ENCODE measurements at places on chromosomes 2 and 18. TPM values are rescaled to one million over a fixed set of nuclear protein-coding genes. Genes with fewer than 3 reads are reported as not detected.
A peak's percentile ranks its signal among the peaks of the same experiment; 100 is the strongest.

DNA sequence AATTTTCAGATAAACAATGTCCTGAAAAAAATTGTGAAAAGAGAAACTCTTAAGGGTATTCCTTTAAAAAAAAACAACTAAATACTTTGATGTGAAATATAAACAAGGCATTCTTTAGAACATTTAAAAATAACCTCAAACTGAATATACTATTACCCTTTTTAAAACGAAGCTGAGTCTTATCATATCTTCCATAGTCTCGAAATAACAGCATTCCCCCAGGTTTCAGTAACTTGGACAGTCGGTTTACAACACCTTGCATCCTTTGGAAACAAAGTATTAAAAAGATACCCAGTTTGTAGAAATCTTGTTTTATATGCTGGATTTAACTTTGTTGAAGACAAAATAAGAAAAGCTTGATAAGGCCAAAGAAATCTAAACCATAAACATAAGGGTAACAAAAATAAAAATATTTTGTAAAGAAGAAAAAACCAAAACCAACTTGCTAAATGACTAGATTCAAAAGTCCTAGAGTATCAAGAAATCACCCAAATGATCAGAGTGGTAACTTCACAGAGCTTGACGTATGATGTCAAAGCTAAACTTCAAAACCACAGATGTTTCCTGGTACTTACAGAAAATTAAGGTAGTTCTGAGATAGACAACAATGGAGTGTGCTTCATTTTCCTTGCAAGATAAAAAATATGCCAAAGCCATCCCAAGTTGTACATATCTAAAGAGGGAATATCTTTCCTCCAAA, 107.8 kb downstream of the METTL8 start:
- peaks cover 11% of the 10 kb centered on the region for H3K4me1 ChIP-seq
- no peaks in the 10 kb centered on the region for H3K36me3 ChIP-seq
- peak overlapping the region; percentile 28 for H3K4me3 ChIP-seq
- H3K27ac ChIP-seq, result peak overlapping the region; percentile 76

DNA sequence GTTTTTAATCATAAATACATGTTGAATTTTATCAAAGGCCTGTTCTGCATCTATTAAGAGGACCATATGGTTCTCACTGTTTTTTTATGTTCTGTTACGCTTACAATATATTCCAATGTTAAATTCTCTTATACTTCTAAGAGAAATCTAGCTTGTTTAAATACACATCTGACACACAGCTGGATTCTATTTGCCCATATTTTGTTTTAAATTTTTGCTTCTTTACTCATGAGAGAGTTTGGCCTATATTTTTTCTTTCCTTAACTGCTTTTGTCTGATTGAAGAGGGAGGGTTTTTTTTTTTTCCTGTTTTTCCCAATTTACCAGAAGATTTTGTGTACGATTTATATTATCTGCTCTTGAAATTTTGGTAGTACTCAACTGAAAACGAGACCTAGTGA, 34.9 kb downstream of the RNF144A start:
- peaks cover 5% of the 10 kb centered on the region for H3K36me3 ChIP-seq
- DNase-seq, result no peak
- no peaks in the 10 kb centered on the region for H3K4me1 ChIP-seq
- no peak overlapping the region for H3K27ac ChIP-seq
- H3K4me3 ChIP-seq, result no peak overlapping the region
- H3K27me3 ChIP-seq, result no peaks in the 10 kb centered on the region

PLB1 gene
- 0.28 TPM for total RNA-seq

GRCh38 chr2:182754231-182754630, 38.2 kb downstream of the DNAJC10 start:
- H3K36me3 ChIP-seq, result peaks cover 3% of the 10 kb centered on the region
- no peak for DNase-seq
- H3K27ac ChIP-seq, result no peak overlapping the region
- no peak overlapping the region for H3K4me3 ChIP-seq
- no peaks in the 10 kb centered on the region for H3K4me1 ChIP-seq

DNA sequence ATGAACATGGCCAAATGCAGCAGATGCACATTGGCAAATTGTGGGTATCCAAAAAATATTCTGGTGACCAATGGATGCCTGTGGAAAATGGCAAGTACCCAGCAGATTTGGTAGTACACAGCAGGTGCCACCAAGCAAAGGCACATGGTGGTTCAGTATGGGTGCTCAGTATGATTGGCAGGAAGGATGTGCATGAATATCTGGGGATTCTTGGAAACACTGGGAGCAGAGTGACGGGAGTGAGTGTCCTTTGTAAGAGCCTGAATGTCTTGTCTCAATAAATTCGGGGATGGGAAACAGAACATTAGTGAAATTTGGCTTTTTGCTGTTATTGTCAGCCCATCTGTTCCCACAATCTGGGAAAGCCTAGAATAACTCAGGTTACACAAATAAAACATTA, 36.8 kb upstream of the ACADL start:
- no peak overlapping the region for H3K27ac ChIP-seq
- H3K4me3 ChIP-seq, result no peak overlapping the region
- H3K36me3 ChIP-seq, result no peaks in the 10 kb centered on the region

DNA sequence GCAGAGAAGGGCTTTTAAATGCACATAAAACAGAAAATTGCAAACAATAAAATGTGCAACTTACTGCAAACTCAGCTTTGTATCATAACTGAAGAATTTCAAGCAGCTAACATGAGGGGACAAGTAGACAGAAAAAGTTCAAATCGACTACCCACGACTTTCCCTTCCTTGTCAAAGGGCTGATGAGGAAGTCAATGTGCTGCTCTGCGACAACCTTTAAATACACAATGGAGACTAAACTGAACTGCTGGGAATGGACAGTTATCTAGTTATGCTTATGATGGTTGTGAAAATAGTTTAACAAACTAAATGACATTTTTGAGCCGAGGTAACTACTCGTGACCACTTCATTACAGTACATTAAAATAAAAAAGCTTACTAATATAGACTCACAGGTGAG, 84.1 kb downstream of the INO80D start:
- H3K27ac ChIP-seq, result no peak overlapping the region
- no peaks in the 10 kb centered on the region for H3K27me3 ChIP-seq
- H3K4me1 ChIP-seq, result no peaks in the 10 kb centered on the region
- DNase-seq, result no peak
- H3K36me3 ChIP-seq, result peaks cover 25% of the 10 kb centered on the region

- no peak for DNase-seq
- H3K4me3 ChIP-seq, result no peak overlapping the region
- peaks cover 4% of the 10 kb centered on the region for H3K27me3 ChIP-seq
Observed at GRCh38 chr2:111716905-111717775, 166.9 kb downstream of the ANAPC1 start.

DNA sequence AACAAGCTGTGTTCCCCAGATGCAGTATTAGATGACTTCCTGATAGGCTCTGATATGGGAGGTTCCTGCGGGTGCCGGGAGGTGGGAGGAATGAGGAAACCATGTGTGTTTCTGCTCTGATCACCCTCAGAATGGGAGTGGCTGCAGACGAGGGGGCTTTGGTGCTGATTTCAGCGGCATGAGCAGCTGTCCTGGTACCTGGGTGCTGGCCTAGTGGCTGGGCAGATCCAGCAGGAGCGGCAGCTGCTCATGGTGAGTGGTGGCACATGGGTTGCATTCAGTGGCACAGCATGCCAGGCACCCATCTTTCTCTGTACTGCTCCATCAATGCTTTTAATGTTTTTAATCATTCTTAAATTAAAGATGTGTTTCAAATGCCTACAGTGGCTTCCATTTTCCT, 177.2 kb upstream of the NETO1 start:
- H3K4me3 ChIP-seq, result no peak overlapping the region
- no peaks in the 10 kb centered on the region for H3K4me1 ChIP-seq
- H3K27ac ChIP-seq, result no peak overlapping the region
- H3K36me3 ChIP-seq, result no peaks in the 10 kb centered on the region
- no peaks in the 10 kb centered on the region for H3K27me3 ChIP-seq
